Right cardiac atrium (tissue), 5 donors: ENCODE measurements at places on chromosomes 4 and X. TPM values are rescaled to one million over a fixed set of nuclear protein-coding genes. Genes with fewer than 3 reads are reported as not detected.

Gene MTCP1
- total RNA-seq: 54.5 TPM

Gene MGAT4D
- not detected for total RNA-seq

Gene PRKG2
- 8.6 TPM for total RNA-seq

Gene VCX
- total RNA-seq: not detected

Gene LETM1
- total RNA-seq: 39.2 TPM

Gene AMTN
- total RNA-seq: not detected

- DNase-seq: no peak
Measured at GRCh38 chrX:132776486-132777210, 181.8 kb downstream of the HS6ST2 start.

GRCh38 chrX:23575281-23575680 lies 92.0 kb upstream of the PRDX4 start:
- no peak for DNase-seq

DNA sequence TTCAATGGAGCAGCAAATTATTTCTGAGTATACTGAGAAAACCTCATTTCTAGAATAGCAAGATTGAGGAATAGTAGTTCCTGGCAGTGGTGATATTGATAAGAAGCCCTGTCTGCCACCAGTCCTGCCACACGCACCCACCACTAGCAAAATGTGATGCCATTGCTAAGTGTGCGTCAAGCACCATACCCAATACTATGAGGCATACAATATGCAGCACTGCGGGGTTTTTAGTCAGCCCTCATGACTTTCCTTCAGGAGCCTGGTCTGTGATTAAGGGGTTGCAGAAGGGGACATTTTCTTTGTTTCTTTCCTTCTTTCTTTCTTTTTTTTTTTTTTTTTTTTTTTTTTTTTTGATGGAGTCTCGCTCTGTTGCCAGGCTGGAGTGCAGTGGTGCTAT lies 128.7 kb upstream of the USP38 start:
- no peak for DNase-seq

DNA sequence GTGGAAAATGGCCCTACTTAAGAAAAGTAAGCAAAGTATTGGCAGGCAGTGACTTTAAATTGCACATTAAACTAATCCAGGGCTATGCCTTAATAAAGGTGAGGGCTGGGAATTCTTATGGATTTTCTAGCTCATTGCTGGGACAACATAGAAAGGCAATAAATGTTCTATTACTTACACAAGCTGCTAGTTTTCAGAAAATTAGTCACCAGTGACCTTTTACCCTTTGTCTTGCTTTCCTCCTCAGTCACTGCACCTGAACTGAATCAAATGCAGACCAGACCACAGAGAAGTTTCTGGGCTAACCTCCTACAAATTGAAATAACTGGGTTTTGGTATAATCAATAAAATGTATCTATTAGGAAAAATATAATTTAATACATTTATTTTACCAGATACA lies 694.4 kb upstream of the FAM241A start:
- DNase-seq: no peak

DNA sequence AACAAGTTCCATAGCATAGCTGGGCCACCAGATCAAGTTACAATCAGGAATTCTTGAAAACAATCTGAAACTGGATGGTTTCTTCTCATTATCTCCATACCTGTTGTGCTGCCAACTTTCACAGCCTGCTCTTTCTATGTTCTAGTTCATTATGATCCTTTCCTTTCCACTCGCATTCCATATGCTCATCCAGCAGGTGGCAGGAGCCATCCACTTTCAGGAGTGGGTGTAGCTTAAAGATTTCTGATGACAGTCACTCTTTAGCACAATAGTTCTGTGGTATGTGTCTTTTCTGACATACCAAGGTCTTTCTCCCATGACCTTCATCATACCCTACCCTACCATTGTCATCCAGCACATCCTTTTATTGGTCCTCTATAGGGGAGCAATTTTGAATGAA lies 46.4 kb downstream of the PAGE2 start:
- peak; percentile 23 for DNase-seq

DNA sequence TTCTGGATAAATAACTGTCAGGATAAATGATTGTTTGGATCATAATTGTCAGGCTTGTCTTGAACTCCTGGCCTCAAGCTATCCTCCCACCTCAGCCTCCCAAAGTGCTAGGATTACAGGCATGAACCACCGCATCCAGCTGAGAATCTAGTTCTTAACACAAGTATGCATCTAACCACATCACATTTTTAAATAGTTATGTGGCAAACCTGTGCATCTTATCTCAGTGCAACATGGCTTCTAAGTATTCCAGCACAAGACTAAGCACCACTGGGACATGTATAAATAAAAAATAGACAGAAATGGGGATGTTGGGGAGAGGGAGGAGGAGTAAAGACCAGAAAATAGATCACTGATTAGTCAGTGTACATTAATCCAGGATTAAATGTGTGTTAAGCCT lies 74.7 kb upstream of the TBL1X start:
- DNase-seq: no peak
